T-helper 22 cell (primary cell): ENCODE measurements at places on chromosomes 16 and 17.

DNA sequence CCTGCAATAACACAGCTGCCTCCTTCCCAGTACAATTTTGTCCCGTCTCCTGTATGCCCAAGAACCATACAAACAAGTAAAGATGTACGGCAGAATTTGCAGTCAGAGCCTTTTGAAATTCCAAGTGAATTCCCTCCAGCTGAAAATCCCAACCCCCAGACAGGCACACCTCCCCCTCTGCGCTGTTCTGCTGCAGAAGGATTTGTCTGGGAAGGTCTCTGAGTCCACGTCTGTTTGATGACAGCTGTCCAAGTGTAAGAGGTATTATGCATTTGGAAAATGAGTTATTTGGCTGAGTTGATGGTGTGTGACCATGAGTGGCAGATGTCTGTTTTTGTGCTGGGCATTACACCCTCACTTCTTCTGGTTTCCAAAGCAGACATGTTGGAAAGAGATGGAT is 104.9 kb upstream of the HS3ST4 start:
- DNase-seq = no peak

GRCh38 chr17:75067856-75068255 is 19.9 kb upstream of the SLC16A5 start:
- DNase-seq = no peak

DNA sequence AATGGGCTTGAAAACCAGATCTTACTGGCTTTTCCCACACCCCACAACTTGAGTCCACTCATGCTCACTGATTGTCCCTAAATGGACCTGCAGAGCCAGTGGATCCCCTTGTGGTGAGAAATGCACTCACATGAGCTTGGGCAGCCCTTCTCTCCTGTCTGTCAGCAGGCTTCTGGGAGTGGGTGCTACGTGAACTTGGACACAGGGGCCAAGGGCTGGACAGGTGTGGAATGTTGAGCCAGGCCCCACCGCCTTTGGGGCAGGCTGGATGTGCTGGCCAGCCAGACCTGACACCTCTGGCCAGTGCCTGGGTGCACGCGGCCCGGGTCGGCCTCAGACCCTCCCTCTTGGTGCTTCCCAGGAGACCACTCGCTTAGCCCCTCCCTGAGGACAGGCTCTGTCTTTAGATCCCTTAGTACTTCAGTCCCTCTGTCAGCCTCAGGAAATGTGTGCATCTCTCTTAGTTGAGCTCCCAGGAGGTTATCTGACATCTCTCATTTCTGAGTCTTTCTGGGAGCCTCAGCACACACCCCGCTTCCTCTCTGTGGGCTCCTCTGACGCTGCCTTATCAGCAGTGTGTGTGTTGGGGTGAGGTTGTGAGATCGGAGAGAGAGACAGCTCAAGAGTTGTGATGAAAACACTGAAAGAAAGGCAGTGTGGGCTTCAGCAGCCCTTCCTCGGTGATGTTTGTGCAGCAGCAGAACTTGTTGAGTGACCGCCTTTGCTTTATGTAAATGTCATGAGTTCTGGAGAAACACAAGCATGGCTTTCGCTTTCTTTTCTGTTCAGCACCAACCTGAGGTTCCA is 117.0 kb downstream of the RAB11FIP4 start:
- peak; percentile 65 for DNase-seq

DNA sequence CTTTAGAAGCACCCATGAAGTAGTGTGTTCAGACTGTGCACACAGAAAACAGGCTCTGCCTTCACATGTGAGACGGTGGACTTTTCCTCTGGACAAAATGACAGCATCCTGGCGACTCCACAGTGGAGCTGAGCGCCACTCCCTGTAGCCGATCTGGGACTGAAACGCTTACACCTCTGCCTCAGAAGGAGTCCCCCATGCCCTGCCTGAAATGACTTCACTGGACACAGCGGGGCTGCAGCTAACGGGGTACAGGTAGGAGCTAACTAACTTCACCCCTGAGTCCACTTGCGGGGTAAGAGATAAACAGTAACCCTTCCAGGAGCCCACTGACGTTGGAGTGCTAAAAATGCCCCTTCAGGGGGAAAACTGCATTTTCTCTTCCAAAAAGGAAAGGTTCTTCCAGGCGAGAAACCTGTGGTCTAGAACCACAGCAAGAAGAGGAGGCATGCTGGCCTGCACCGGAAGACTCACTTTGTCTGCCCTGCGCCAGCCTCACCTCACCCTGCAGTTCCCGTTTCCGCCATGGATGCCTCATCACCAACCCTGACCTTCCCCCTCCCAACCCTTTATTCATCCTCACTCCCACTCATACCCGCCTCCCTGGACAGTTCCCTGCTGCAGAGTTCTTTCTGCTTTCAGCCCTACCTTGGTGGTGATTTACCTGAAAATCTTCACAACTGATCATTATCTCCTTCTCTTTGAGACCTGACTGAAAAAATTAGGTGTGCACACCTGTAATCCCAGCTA is 19.4 kb upstream of the ENDOV start:
- no peak for DNase-seq

DNA sequence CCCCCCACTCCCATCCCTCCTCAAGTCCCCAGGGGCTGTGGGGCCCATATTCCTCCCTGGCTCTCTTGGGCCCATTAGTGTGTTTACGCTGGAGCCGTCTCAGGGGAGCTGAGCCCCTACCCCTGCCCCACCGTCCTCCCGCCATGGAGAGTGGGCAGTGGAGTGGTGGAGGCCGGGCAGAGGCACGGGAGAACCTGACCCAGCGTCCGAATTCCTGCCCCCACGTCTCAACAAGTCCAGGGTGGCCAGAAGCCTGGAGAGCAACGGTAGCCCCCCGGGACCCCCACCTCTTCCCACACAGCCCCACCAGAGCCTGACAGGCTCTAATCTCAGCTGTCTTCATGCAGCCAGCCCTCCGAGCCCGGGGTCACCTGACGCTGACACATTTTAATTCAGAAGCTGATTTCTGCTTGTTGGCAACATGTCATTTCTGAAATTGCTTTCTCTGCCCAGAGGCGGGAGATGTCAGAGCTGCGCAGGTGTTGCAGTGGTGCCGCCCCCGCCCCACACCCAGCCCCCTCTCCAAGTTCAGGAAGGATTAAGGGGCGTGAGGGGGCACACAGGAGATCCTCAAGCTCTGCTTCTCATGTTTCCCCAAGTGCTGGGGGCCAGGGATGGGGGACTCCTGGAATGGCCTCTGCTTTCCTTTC is 32.6 kb downstream of the WNT9B start:
- DNase-seq = no peak

- DNase-seq = no peak
Observed at GRCh38 chr17:41406205-41406604, 8.8 kb upstream of the KRT31 start.

- DNase-seq = no peak
Observed at GRCh38 chr16:10256784-10257641, 74.8 kb upstream of the GRIN2A start.

DNA sequence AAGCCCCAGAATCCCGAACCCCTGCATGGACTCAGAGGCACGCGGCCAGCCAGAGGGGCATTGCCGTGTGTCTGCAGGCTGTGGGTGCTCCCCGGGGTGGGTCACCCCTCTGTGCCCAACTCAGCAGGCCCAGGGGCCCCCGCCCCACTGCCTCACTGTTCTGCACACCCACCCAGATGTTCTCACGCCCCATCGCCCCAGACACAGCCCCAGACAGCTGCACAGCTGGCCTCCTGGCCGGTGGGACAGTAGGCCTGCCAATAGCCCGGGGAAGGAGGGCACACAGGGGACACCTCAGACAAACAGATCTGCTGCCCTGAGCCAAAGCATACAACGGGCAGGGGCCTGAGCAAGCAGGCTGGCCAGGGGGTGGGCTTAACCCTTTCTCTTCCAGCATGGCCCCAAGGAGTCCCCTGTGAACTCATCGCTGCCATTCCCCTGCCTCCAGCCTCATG is 27.6 kb upstream of the NXPH3 start:
- no peak for DNase-seq

GRCh38 chr16:61862221-61863155 is 173.8 kb downstream of the CDH8 start:
- DNase-seq = no peak

- no peak for DNase-seq
Observed at GRCh38 chr17:79444198-79444597, 166.7 kb downstream of the RBFOX3 start.

DNA sequence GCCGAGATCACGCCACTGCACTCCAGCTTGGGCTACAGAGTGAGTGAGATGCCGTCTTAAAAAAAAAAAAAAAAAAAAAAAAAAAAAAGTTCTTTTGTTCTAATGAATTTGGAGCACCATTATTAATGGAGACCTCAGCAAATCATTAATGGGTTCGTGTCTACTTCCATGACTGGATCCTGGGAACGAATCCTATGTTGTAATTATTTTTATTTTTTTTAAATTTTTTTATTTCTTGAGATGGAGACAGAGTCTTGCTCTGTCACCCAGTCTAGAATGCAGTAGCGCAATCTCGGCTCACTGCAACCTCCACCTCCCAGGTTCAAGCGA is 30.7 kb downstream of the SPOP start:
- no peak for DNase-seq

GRCh38 chr17:82318169-82318498 is 726 bp upstream of the CD7 start:
- DNase-seq = no peak
